Lower leg skin (tissue), 4 donors: ENCODE measurements at places on chromosomes 1 and 21.

DNA sequence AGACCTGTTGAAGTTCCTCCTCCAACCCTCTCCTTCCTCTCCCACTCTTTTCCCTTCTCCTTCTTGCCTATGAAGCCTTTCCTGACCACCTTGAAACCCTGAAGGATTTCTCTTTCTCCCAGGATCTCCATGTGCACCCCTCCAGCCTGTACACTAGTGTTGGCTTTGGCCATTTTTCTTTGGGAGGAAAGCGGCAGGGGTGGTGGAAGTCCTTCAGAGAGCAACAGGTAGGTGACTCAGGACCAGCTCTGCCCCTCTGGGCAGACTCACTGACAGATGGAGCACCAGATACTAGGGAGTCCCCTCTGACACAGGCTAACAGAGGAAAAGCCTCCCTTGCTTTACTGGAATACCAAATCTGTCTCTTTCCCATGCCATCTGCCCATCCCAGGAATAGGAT, 4.6 kb downstream of the SLC26A9 start:
- no peak for DNase-seq

DNA sequence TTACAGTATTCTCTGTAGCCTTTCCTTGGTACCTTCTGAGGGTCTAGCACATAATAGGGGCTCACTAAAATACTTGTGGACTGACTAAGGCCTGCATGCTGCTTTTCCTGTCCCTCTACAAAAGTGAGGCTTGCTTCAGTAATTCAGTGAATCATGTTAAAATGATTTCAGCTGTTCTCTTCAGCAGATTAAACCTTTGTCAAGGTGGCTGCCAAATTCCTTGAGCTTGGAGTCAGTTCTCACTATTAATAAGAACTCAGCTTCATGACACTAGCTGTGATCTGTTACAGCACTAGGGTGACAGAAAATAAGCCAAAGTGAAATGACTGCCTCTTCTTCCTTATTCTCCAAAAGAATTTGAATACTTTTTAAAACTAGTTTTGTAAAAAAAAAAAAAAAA, 128.8 kb downstream of the KCNN3 start:
- no peak for DNase-seq

GRCh38 chr1:91876040-91876470, 9.9 kb downstream of the TGFBR3 start:
- DNase-seq, result no peak

- no peak for DNase-seq
Measured at GRCh38 chr1:175498002-175498401, 245.4 kb downstream of the TNR start.

- DNase-seq, result no peak
Measured at GRCh38 chr1:6234502-6235295, 1.1 kb downstream of the ICMT start.

GRCh38 chr1:15945832-15946448, 30.0 kb downstream of the ZBTB17 start:
- peak; percentile 80 for DNase-seq
